Activated T-helper 2 cell treated with anti-CD3 and anti-CD28 coated beads, Interferon-gamma antibody, Interleukin-2, Interleukin-4, amounts not matched to agents 10 μg/mL and 5 μg/mL and 100 μg/mL, durations not matched to agents 14 hours and 24 hours and 36 hours (primary cell): ENCODE measurements at places on chromosomes 6 and 20.

- no peak for DNase-seq
Observed at GRCh38 chr6:38266921-38267354, 372.8 kb downstream of the BTBD9 start.

- DNase-seq, result no peak
Observed at GRCh38 chr6:38420207-38420606, 219.5 kb downstream of the BTBD9 start.

- no peak for DNase-seq
Observed at GRCh38 chr6:126720304-126720703, 380.4 kb downstream of the CENPW start.

DNA sequence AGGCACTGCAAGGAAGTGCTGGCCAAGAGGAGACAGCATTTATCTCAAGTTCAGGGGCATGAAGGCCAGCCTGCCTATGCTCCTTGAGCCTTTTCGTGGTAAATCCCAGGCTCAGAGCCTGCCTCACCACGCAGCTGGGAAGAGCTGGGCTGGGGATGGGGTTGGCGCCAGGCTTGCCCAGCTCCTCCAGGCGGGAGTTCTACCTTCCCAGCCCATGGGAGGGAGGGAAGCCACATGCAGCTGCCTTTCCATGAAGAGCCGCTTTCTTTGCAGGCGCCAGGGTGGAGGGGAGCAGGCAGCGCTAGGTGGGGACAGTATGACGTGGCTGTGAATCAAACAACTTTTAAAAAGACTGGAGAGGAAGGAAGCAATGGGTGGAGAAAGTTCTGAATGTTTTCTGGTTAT lies 19.5 kb upstream of the SIRT5 start:
- DNase-seq, result no peak

- DNase-seq, result no peak
Observed at GRCh38 chr20:41734506-41734945, 116.3 kb upstream of the CHD6 start.

DNA sequence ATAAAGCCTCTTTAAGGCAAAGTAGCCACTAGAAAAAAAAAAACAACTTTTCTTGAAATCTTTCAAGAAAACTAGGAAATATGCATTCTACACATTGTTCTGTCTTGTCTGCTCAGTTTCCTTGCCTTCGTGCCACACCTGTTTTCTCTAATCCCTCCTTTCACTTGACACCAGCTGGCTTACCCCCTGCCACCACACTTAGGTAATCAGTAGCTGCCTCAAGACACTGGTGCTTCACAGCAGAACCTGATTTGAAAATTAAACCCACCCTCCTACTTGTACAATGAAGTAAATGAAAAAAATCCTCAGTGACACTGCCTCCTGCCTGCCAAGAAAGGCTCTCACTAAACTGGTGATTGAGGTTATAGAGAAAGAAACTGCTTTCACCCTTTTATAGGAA lies 45.8 kb upstream of the SCML4 start:
- DNase-seq, result no peak

DNA sequence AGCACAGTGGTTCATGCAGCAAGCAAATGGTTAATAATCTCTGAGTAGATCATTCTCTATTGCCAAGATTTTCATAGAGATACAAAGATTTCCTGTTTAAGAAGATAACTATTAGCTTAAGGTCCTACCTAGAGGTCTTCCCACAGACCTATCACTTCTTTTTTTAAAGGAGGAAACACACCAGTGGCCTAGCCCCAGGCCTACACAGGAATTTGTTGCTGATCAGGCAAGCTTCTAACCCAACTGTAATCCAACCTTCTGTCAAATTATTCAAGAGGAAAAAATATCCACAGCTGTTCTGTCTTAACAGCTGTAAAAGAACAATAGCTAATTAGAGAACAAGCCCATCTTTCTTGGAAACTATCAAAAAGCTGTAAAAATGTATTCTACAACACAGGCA lies 332.8 kb downstream of the BTBD9 start:
- DNase-seq, result no peak

GRCh38 chr6:133973109-133973971 lies 20.3 kb downstream of the TBPL1 start:
- no peak for DNase-seq
